NCI-H774 (cell line): ENCODE measurements at places on chromosomes 3 and 15.

DNA sequence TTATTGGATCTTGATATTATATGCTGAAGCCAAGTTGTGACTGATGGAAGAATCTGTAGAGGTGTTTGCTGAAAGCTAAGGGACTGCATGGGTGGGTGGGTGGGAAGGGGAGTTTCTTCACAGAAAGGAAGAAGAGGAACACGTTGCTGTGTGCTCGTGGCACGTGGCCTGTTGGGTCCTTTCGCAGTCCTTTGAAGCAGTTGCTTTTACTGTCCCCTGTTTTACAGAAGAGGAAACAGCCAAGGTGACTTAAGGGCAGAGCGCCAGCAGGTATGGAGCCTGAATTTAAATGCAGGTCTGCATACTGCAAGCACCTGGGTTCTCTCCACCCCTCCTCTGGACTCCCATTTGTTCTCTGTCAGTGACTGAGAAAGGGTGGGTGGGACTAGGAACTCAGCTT is 59.4 kb upstream of the PRR23C start:
- no peak for DNase-seq

- no peak for DNase-seq
Observed at GRCh38 chr3:127472506-127472905, 118.0 kb downstream of the TPRA1 start.

DNA sequence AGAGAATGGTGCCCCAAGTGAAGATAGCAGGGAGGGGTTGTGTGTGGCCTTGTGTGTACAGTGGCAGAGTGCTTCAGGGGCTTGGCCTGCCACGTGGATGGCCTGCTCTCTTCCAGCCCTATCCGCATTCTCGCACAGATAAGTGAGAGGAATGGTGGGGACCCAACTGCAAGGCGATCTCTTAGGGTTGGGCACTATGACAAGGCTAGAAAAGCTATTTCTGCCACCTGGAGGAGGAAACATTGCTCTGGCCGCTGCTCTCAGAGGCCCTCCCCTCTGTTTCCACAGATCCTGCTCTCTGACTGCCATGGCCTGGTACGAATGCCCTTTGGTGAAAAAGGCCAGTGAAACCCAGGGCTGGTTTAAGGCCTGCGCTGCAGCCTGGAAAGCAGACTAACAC is 20.6 kb downstream of the EEFSEC start:
- DNase-seq = no peak

DNA sequence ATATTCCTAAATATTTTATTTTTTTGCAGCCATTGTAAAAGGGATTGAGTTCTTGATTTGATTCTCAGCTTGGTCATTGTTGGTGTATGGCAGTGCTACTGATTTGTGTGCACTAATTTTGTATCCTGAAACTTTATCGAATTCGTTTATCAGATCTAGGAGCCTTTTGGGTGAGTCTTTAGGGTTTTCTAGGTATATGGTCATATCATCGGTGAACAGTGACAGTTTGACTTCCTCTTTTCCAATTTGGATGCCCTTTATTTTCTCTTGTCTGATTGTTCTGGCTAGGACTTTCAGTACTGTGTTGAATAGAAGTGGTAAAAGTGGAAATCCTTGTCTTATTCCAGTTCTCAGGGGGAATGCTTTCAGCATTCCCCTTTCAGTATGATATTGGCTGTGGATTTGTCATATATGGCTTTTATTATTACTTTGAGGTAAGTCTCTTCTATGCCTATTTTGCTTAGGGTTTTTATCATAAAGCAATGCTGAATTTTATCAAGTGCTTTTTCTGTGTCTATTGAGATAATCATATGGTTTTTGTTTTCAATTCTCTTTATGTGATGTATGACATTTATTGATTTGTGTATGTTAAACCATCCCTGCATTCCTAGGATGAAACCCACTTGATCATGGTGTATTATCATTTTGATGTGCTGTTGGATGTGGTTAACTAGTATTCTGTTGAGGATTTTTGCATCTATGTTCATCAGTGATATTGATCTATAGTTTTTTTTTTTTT is 11.4 kb upstream of the SLC9A9 start:
- DNase-seq = no peak

DNA sequence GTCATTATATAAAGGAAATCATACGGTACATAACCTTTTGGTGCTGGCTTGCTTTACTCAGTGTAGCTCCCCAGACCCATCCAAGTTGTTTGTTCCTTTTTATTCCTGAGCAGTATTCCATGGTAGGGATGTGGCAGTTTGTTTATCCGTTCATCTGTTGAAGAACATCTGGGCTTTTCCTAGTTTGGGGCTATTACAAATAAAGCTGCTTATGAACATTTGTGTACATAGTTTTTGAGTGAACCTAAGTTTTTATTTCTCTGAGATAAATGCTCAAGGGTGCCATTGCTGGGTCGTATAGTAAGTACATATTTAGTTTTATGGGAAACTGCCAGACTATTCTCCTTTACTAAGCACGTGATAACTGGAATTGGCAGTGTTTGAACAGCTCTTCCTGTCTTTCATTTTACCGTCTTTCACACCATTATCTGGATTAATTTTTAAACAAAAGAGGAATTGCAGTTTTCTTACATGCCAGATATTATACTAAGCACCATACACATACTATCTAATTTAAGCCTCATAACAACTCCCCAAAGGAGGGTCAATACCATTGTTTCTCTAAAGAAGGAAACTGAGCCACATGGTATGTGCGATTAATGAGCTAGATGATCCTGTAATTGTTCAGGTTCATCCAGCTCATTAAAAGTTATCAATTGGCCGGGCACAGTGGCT is 85.6 kb downstream of the PTPRG start:
- no peak for DNase-seq
